PC-9 (cell line): ENCODE measurements at places on chromosomes 3 and 15. TPM values are rescaled to one million over a fixed set of nuclear protein-coding genes. Genes with fewer than 3 reads are reported as not detected.

DNA sequence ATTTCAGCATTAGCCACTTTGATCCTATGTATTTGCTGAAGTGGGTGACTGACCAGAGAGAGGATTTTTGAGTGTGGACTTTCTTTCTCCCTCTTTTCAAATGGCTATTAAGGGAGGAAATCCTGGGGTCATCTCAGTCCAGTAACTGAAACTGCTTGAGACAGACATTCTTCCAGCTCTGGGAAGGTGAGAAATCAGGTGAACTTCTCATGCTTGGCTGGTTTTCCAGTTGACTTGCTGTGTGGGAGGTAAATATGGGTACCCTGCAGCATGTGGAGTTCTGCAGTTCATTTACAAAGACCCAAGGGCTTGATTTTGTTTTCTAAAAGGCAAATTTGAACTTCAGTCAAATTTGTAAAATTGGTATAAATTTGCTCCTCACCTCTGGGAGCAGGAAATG, 461.1 kb upstream of the TBL1XR1 start:
- no peaks in the 10 kb centered on the region for H3K27me3 ChIP-seq
- H3K36me3 ChIP-seq = no peaks in the 10 kb centered on the region
- H3K27ac ChIP-seq = no peak overlapping the region

- no peaks in the 10 kb centered on the region for H3K36me3 ChIP-seq
- H3K27ac ChIP-seq = no peak overlapping the region
- DNase-seq = no peak
- no peak overlapping the region for H3K4me3 ChIP-seq
Observed at GRCh38 chr3:161150001-161150525, 44.9 kb upstream of the B3GALNT1 start.

GRCh38 chr3:31635545-31635944, 102.8 kb downstream of the STT3B start:
- no peaks in the 10 kb centered on the region for H3K27me3 ChIP-seq
- DNase-seq = no peak
- H3K4me1 ChIP-seq = no peaks in the 10 kb centered on the region
- H3K4me3 ChIP-seq = no peak overlapping the region
- no peaks in the 10 kb centered on the region for H3K36me3 ChIP-seq

STAB1 gene
- total RNA-seq = 0.04 TPM in 1 of 2 replicates, not detected in the other

CFAP92 gene
- 4.3 and 4.8 TPM in 2 replicates for total RNA-seq
